ENCODE measurements at places on chromosomes 12 and 14. TPM values are rescaled to one million over a fixed set of nuclear protein-coding genes. Genes with fewer than 3 reads are reported as not detected.

The ZBTB42 gene
- 5.0 TPM for total RNA-seq

The INHBC gene
- total RNA-seq: 0.13 TPM

The SERPINA6 gene
- total RNA-seq: not detected

- peak; percentile 40 for DNase-seq
Observed at GRCh38 chr14:64388533-64389285, 556 bp downstream of the MTHFD1 start.

GRCh38 chr12:32084017-32084688, 22.5 kb upstream of the BICD1 start:
- DNase-seq: no peak

DNA sequence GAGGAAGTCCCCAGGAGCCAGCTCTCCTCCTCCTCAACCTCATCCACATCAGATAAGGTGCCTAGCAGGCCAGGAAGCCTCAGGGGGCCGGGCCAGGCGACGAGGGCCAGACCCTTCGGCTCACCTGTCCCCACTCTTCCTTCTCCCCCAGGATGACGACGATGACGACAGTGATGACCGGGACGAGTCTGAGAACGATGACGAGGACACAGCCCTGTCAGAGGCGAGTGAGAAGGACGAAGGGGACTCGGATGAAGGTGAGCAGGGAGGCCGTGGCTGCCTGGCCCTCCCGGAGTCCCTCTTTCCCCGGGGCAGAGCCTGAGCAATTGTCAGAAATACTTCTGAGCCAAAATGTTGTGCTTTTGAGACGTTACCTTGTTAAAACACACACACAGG, 13.8 kb downstream of the SETD1B start:
- DNase-seq: no peak

- no peak for DNase-seq
Observed at GRCh38 chr14:39827901-39828655, 395.8 kb upstream of the FBXO33 start.

GRCh38 chr14:59688224-59689170, 111.9 kb upstream of the CCDC175 start:
- no peak for DNase-seq

- DNase-seq: no peak
Observed at GRCh38 chr12:96421014-96421413, 20.8 kb upstream of the CDK17 start.

Measured in heart right ventricle (tissue), 16 donors.